NCI-H524 treated with DMSO at 0.1 percent for 48 hours (cell line): ENCODE measurements at places on chromosomes 3 and 15.

DNA sequence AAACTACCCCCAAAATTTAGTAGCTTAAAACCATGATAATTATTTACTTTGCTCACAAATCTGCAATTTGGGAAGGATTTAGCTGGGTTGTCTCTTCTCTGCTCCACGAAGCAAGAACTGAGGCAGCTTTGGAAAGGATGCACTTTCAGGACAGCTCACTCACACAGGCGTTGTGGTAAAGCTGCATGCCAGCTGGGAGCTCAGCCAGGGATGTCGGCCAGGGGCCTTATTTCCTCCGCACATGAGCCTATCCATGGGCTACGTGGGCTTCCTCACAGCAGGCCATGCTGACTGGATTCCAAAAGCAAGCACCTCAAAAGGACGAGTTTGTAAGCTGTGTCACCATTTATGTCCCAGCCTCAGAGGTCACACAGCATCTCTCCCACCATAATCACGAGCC lies 301.3 kb upstream of the IGF1R start:
- DNase-seq = no peak

DNA sequence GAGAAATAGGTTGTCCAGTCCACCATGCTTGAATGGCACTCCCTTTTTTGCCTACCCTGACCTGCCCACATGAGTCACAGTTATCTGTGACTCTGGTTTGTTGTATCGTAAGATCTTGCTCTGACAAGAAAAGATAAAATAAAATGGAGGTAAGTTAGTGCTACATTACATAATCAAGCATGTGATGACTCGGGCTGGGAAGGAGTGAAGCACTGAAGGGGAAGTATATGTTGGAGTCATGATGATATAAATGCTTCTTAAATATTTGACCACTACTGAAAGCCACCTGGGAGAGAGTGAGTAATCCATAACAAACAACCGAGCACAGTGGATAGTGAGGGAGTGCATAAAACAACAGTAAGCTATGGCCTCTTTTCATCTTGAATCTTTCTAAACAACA lies 124.4 kb downstream of the SHOX2 start:
- DNase-seq = no peak

GRCh38 chr3:12177126-12177525 lies 18.4 kb upstream of the TIMP4 start:
- DNase-seq = no peak

- DNase-seq = no peak
These were observed 648.9 kb upstream of the GBE1 start for GRCh38 chr3:82410366-82410765.

- DNase-seq = peak; percentile 88
These were observed 78.6 kb downstream of the ABHD5 start for GRCh38 chr3:43769097-43769884.

DNA sequence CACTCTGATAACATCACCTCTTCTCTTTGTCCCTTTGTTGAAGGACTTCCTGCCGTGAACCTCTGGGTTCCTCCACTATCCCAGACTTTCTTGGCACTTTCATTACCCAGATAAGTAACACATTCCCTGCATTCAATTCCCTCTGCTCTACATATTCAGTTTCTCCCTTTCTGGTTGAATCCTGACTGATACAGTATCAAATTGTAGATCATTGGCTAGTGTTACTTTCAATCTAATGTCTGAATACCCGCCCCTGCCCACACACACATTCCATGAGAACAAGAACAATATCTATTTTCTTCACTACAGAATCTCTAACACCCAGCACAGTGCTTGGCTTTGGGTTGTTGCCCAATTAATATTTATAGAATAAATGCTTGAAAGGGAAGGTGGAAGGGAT lies 163.5 kb downstream of the ABHD5 start:
- DNase-seq = no peak

DNA sequence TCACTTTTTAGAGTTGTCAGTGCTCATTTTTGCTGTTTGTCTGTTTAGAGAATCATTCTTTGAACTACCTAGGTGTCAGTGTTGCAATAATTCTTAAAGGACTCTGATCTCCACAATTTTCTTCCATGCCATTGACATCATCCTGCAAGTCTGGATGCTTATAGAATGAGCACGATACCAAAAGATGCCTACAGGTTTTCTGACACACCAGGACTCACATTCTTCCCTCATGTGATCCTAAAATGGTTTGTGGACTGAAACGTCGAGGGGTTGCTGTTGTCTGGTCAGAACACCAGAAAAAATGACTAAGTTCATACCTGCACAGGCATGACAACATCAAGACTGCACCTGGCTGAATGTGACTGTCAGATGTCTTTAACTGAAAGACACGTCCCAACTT lies 95.9 kb downstream of the SEMA5B start:
- no peak for DNase-seq

GRCh38 chr3:149575213-149575960 lies 82.4 kb downstream of the WWTR1 start:
- peak; percentile 53 for DNase-seq

DNA sequence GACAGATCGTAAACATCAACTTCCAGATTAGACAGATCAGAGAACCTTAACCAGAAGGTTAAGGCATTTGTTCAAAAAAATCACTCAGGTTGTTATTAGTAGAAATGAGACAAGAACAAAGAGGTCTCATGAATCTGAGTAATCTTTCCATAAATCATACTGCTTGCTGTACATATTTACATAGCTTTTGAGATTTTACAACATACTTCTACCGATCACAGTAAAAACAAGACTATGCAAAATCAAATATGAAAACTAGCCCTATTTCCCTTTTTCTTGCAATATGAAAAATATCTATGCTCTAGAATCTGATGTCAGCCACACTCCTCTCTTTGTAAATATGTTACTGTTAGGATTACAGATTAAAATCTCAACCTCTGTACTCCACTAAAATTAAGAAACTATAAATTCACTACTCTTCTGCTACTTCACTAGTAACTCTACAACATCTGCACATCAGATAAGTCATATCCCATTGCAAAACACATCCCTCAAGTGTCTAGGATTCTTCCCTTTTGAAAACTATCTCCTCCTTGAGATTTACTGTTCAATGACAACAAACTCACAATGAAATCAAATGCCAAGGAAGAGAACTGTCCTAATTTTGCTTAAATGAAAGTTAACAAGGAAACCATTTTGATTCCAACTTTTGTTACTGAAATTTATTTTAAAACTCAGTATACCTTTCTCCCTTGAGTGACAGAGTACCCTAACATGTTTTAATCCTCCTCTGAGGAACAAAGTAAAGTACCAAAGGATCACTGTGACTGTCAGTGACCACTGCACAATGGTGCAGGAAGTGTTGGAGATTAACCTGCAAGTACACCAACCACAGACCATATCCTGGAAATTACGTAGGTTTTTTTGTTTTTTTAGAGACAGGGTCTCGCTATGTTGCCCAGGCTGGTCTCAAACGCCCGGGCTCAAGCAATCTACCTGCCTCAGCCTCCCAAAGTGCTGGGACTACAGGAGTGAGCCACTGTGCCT lies 12.8 kb downstream of the DCUN1D1 start:
- no peak for DNase-seq

GRCh38 chr3:106337116-106337515 lies 468.3 kb upstream of the CBLB start:
- DNase-seq = no peak

DNA sequence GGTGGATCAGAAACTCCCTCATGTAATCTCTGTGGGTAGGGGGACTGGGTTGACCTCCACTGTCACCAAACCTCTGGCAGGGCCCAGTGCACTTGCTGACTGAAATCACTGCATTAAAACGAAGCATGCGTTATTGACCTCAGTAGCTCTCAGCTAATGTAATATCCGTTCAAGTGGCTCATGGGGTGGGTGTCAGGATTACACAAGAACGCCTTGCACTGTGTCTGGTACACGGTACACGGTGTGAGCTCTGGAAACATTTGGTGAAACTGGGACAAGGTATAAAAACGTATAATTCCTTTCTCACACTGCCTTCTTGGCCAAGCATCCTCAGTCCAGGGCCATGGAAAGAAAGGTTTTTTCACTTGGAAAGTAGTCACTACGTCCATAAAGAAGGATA lies 11.9 kb downstream of the LRTM1 start:
- no peak for DNase-seq

DNA sequence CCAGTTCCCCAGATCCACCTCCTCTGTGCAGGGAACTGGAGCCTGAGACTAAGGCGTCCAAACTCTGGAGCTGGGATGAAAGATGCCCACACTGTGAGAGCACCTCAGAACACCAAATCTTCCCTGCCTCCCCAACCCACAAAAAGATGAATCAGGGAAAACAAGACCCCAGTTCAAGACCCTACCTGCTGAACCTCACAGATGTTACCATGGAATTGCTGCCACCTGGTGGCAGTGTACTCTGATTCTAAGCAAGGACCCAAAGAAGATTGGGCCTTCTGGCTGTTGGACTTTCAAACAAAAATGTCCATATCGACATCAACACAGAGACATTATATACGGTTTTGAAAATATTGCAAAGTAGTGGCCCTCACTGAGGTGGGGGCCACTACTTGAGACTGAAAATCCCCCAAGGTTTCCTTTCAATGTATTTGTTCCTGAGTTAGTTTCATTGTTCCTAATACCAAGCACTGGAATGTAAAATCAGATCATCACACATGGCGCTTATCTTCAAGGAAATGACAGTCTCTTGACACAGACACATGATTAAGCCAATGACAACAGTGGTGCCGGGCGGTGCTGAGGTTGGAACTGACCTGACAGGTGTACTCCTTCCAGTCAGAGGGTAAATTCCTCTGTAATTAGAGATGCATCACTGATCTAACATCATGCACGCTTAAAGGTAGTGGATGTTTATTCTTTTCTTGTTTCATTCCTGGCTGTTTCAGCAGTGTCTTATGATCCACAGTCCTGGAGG lies 67.6 kb downstream of the SLC6A11 start:
- no peak for DNase-seq

- no peak for DNase-seq
These were observed 51.2 kb upstream of the SAMMSON start for GRCh38 chr3:69948246-69948862.

DNA sequence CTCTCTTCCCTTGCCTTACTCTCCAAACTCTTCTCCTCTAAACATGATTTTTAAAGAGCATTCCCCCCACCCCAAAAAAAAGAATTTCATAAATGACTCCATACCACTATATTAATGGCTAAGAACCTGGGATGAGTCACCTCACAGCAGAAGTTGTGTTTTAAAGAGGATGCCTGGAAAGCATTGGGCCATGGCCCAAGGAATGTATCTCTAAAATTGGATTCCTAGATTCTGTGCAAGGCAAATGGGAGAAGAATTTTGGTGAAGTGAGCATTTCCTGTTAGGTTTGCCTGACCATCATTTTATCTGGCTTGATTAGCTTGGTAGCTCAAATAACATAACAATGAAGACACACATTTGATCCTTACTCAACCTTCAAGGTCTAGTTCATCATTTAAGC lies 251.4 kb downstream of the NR1D2 start:
- DNase-seq = no peak

- DNase-seq = peak; percentile 48
These were observed 110.3 kb upstream of the KLF13 start for GRCh38 chr15:31216215-31216911.

- no peak for DNase-seq
These were observed 12.5 kb upstream of the RPN1 start for GRCh38 chr3:128663151-128663550.

DNA sequence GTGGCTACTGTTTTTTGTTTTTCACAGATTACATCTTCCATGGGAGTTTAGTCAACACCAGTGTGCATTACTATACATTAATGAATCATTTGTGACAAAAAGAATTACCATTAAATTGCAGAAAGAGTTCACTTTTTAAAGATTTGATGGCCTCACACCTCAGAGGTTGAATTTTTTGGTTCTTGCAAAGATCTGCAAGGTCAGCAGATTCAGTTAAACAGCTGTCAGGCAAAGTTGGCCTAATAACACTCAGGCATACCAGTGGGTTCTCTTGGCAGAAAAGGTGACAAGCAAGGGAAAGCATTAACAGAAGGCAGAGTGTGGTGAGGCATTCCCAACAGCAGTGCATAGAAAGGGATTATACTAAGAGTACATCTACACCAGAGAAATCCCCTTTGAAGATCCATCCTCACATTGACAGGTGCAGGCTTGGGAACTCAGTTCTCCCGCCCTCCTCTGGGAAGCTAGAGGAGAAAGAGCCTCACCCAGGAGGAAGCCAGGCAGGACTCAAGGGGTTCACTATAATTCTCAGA lies 24.3 kb upstream of the PTX3 start:
- DNase-seq = peak; percentile 98

- DNase-seq = no peak
These were observed 1.0 kb downstream of the MYO9A start for GRCh38 chr15:72116731-72117485.

- no peak for DNase-seq
These were observed 235.2 kb downstream of the DTWD1 start for GRCh38 chr15:49855917-49856637.

- DNase-seq = no peak
These were observed 440.2 kb downstream of the CNTN6 start for GRCh38 chr3:1532935-1533606.

- DNase-seq = peak; percentile 9
These were observed 3.6 kb downstream of the BCL6 start for GRCh38 chr3:187741403-187742350.

DNA sequence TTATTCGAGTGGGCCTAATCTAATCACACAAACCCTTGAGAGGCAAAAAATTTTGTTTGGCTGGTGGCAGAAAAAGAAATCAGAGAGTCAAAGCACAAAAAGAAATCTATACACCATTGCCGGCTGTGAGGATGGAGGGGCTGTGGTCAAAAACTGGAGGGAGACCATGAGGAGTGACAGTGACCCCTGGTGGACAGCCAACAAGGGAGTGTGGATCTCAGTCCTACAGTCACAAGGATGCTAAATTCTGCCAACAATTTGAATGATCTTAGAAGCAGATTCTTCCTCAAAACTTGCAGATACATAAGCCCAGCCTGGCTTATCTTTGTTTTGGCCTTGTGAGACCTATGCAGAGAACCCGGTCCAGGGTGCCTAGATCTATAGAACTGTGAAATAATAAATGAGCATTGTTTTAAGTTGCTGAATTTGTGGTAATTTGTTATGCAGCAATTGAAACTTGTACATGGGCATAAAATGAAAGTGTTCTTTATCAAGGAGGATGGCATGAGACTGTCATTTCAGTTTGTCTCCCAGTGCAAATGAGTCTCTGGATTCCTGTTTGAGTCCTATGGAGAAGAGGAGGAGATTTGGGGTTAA lies 103.0 kb upstream of the ARHGEF26 start:
- peak; percentile 14 for DNase-seq

- no peak for DNase-seq
These were observed 14.0 kb upstream of the KLF15 start for GRCh38 chr3:126371096-126371705.

GRCh38 chr15:101063891-101064794 lies 145.0 kb downstream of the LRRK1 start:
- DNase-seq = no peak

DNA sequence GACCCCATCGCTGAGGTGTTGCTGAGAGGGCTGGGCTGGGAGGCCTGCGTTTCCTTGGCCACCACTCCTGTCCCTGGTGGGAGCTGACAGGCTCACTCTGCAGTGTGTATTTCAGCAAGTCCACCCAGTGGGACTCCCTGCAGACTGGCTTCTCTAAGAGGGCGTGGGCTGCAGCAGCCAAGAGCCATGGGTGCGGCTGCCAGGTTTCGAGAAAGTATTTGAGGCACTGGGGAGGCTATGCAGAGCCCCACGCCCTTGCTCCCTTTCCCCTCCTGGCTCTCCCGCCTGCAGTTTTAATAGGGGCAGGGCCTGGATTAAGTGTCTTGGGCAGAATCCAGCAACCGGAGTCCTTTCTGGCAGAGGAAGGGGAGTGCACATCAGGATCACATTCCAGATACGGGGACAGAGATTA lies 242.1 kb downstream of the THSD4 start:
- DNase-seq = no peak
